B cell (primary cell): ENCODE measurements at places on chromosomes 5 and 9. TPM values are rescaled to one million over a fixed set of nuclear protein-coding genes. Genes with fewer than 3 reads are reported as not detected.

Gene LVRN
- total RNA-seq: not detected in 2 replicates

- DNase-seq: no peak
These were observed 27.1 kb downstream of the LHX6 start for GRCh38 chr9:122201641-122202040.

DNA sequence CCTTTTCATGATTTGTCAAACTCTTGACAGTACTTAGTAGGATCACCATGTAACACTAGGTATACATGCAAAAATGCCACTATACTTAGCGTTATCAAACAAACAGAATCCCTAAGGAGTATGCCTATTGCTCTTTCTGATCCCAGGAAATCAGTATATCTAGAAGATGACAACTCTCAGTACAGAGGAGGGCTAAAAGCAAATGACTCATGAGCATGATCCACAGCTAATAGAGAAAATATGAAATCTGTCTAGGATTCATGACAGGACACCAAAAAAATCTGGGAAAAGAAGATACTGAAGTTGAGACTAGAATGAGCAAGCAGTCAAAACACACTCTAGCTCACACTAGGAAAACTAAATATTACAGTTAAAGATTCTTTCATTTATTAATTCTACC, 89.2 kb downstream of the RAPGEF6 start:
- DNase-seq: no peak

GRCh38 chr5:154732212-154732611, 23.0 kb upstream of the LARP1 start:
- DNase-seq: no peak

GRCh38 chr5:133402775-133403174, 209.6 kb downstream of the FSTL4 start:
- no peak for DNase-seq

Gene PCDHGB3
- 2.8 and 3.8 TPM in 2 replicates for total RNA-seq

DNA sequence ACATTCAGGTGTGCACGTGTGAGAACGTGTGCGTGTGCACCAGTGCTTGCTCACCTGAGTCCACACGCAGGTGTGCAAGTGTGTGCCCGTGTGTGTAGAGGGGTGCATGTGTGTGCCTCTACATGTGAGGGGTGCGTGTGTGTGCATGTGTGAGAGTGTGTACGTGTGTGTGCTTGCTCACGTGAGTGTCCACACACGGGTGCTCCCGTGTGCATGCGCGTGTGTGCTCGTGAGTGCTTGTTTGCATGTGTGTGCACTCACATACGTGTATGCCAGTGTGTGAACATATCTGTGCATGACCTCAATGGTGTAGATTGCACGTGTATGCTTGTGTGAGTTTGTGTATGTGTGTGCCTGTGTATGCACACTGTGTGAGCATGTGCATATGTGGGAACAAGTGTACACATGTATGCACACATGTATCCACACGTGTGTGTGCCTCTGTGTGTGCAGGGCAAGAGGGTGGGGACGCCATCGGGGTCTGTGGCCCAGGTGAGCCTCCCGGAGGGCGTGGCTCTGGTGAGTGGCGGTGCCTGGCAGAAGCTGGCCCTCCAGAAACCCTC, 40.6 kb upstream of the NOTCH1 start:
- no peak for DNase-seq

- DNase-seq: no peak
These were observed 95.5 kb downstream of the CAMSAP1 start for GRCh38 chr9:135811801-135812200.
